ENCODE measurements at places on chromosomes 13 and 19. TPM values are rescaled to one million over a fixed set of nuclear protein-coding genes. Genes with fewer than 3 reads are reported as not detected.

- DNase-seq = no peak
Measured at GRCh38 chr13:84653915-84654534, 771.8 kb upstream of the SLITRK1 start.

DNA sequence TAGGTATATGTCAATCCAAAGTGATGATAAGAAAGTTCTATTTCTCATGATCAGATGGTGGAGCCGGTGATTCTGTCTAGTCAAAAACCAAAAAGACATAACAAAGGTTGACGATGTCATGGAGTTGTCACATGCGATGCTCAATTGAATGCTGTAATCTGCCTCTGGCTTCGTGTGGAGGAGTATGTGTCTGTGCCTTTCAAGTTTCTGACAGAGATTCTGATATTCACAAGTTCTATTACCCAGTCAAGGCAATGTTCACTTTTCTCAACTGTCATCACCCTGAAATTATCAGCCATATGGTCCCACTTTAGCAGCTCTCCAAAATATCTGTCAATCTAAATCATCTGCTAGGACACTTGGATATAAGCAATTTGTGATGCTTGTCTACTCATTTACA lies 367.6 kb upstream of the PRR20A start:
- DNase-seq = no peak

GRCh38 chr13:50645092-50645491 lies 198.4 kb downstream of the DLEU7 start:
- no peak for DNase-seq

- no peak for DNase-seq
Measured at GRCh38 chr19:571566-571974, 826 bp upstream of the BSG start.

GRCh38 chr13:103187721-103188156 lies 121.5 kb upstream of the SLC10A2 start:
- DNase-seq = no peak

GRCh38 chr19:48512504-48513288 lies 1.1 kb upstream of the LMTK3 start:
- DNase-seq = no peak

DNA sequence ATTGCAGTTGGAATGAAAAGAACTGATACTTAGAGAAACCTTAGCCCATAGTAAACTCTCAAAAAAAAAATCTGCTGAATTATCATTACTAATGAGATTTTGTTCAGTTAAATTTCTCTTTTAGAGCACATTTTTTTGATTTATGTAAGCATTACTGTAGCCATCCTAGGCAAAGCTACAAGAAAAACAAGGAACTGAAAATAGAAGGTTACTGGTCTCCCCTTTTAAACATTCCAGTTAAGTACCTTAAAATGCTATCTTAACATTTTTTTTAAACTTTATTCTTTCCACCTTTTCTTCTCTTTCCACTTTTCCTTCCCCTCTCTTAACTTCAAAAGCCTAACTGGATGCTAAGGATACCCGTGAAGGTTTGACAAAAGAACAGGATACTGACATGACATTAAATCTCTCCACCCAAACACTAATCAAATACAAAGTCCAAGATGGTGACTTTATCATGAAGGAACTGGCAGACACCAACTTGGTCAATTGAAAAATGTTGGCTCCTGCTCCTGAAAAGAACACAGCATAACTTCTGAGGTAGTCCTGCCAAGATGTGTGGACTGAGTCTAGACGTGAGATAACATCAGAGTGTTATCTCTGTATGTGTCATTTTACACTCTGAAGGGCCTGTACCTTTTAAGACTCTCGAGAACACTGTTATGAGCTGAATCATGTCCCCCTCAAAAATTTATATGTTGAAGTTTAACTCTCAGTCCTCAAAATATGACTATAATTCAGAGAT lies 29.5 kb upstream of the SACS start:
- no peak for DNase-seq

PRKCG gene
- 1.2 TPM for total RNA-seq

ZNF763 gene
- 1.9 TPM for total RNA-seq

CD37 gene
- total RNA-seq = 40.1 TPM

ADPRHL1 gene
- total RNA-seq = 10.8 TPM

Measured in aorta (tissue), 5 donors.